ENCODE measurements at places on chromosomes 7 and 10.

DNA sequence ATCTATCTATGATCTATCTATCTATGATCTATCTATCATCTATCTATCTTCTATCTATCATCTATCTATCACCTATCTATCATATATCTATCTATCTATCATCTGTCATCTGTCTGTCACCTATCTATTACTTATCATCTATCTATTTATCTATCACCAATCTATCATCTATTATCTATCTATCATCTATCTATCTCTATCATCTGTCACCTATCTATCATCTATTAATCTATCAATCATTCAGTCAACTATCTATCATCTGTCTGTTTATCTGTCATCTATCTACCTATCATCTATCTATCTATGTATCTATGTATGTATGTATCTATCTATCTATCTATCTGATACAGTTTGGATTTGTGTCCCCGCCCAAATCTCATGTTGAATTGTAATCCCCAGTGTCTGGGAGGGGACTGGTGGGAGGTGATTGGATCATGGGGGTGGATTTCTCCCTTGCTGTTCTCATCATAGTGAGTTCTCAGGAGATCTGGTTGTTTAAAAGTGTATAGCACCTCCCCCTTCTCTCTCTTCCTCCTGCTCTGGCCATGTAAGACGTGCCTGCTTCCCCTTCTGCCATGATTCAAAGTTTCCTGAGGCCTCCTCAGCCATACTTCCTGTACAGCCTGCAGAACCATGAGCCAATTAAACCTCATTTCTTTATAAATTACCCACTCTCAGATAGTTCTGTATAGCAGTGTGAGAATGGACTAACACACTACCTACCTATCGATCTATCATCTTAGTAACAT lies 37.6 kb downstream of the NPTX2 start:
- DNase-seq = no peak

DNA sequence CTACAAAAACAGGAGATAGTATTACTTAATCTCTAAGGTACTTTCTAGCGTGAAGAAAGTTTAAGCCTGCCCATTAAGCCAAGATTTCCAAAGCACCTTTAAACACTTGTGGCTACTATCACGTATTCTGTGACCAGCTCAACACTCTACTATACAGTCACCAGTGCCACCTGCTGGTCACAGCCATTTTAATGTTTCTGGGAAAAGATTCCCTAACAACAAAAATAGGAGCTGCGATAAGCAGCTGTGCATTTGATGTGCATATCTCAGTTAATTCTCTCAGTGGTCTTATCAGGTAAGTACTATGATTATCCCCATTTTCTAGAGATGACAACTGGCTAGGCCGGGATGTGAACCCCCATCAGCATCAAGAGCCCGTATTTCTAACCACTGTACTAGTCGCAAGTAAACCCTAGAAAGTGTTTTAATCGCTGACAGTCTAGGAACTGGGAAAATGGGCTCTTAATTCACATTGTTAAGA lies 860 bp downstream of the SEC31B start:
- DNase-seq = peak; percentile 51

DNA sequence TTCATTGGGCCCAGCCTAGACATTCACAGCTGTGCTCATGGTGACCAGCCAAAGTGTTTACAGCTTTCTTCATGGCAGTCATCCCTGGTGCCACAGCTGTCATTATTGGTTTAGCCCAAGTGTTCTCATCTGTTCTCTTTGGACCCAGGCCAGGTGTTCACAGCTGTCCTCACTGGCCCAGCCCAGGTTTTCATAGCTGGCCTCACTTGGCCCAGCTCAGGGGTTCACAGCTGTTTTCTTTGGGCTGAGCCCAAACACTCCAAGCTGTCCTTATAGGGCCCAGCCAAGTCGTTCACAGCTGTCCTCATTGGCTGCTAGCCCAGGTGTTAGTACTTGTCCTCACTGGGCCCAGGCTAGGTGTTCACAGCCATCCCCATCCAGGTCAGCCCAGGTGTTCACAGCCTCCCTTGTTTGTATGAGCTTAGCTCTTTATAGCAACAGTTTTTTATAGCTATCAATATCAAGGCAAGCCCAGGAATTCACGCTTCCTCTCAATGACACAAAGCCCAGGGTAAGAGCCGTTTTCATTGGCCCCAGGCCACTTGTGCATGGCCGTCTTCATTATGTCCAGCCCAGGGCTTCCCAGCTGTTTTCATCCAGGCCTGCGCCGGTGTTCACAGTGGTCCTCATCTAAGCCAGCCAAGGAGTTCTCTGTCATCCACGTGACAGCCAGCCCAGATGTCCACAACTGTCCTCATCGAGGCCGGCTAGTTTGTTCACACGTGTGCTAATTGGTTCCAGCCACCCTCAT lies 11.6 kb downstream of the FRG2B start:
- DNase-seq = no peak

DNA sequence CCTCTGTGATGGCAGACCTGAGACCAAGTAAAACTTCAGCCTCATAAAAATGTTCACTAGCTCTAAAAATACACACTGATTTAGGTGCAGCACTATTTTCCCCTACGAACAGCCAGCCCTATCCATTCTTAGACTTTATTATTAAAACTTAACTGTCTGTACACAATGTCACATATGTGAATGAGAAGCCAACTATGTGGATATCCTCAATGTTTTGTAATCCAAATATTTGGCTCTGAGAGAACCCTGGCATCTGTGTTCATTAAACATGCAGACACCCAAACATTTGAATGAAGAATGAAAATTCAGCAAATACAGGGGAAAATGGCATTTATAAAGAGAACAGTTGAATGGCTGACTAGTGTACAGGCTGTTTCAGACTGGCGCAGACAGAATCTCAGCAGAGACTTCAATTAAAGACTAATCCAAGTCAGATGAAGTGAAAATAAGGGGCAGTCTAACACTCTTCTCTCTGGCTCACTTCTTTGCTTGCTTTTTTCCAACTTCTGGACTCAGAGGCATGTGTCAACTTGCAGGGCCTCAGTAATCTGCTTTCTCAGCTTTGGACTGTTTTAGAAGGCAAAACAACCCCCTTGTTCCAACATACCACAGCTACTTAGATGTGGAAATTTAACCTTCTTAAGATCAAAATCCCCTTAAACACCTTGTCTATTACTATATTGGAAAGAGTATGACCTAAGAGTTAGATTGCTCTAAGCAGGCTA lies 47.4 kb upstream of the FAM180A start:
- DNase-seq = no peak

DNA sequence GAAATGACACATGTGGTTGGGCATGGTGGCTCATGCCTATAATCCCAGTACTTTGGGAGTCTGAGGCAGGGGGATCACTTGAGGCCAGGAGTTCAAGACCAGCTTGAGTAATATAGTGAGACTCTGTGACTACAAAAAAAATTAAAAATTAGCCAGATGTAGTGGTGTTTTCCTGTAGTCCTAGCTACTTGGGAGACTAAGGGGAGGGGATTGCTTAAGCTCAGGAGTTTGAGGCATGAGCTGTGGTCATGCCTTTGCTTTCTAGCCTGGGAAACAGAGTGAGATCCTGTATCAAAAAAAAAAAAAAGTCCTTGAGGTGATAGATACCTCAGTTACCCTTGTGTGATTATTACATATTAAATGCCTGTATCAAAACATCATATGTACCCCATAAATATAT lies 116.7 kb downstream of the SLC25A40 start:
- no peak for DNase-seq

DNA sequence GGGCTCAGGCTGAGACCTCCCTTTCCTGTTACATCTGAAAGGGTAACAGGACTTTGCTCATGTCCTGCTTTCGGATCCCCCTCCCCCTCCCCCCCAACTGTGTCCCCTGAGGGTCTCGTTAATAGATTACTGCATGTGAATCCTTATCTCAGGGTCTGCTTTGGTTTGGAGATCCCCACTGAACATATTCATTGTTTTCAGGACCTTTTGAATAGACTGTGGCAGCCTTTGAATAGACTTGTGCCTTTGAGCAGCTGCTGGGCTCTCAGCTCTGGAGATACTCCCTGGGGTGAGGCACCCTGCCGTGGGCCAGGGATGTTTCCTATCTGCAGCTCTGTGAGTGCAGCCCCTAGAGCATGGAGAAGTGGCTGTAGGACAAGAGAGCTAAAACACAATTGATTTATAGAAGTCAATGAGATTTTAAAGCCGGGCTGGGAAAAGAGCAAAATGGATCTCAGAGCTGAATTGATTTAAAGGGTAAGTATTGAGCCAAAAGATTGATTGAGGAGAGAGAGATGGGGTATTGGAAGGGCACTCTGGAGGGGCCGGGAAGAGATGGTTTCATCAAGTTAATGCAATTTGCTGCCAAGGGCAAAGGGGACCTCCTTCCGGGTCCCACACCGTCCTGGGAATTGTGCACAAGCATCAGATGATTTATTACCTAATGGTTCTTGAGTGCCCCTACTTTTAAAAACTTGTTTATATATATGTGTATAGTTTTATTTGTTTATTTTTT lies 9.9 kb downstream of the ARHGAP22 start:
- DNase-seq = peak; percentile 30

- DNase-seq = no peak
Observed at GRCh38 chr7:129184981-129185670, 3.3 kb upstream of the SMO start.

DNA sequence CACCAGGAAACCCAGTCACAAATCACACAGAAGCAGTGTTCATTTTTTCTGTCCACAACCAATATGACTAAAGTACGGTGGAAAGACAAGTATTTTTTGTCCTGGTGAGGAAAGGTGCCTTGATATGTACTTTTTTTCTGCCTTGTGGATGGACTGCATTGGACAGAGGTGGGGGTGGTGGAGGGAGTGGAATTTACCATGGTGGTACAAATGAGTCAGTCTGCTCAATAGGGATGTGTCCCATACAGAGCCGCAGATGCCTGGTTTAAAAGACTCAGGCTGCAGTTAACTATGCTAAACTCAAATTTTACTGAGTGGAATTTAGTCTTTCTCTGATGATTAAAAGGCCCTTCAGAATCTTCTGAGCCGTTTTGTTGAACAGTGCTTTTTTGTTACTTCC lies 674.5 kb upstream of the GALNT17 start:
- DNase-seq = no peak

GRCh38 chr10:94108200-94108599 lies 114.5 kb downstream of the PLCE1 start:
- DNase-seq = no peak

- DNase-seq = no peak
Observed at GRCh38 chr10:93672022-93672678, 30.2 kb downstream of the FRA10AC1 start.

DNA sequence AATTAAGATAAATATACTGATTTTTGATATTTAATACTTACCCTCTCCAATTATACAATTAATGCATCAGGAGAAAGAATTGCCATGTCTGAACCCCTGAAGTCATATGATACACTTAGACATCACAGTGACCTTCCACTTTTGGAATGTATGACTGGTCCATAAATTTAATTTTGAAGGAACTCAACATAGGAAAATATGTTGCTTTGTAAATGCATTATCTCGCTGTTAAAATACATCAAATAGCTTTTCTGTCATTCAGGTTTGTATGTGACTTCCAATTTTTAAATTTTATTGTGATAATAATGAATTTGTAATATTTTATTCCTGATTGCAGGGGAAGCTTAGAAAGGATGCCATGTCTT lies 631.9 kb upstream of the ANKRD30A start:
- no peak for DNase-seq

- DNase-seq = no peak
Observed at GRCh38 chr10:111429288-111430028, 352.6 kb downstream of the ADRA2A start.

DNA sequence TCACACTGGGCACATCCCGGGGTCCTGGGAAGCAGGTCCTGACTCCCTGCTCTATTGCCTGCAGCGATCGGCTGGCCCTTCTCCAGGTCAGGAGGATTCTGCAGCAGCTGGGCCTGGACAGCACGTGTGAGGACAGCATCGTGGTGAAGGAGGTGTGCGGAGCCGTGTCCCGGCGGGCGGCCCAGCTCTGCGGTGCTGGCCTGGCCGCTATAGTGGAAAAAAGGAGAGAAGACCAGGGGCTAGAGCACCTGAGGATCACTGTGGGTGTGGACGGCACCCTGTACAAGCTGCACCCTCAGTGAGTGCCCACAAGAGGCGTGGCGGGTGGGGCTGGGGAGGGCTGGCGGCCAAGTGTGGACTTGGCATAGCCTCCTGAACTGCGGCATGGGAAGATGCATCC lies 12.8 kb upstream of the HK1 start:
- no peak for DNase-seq

DNA sequence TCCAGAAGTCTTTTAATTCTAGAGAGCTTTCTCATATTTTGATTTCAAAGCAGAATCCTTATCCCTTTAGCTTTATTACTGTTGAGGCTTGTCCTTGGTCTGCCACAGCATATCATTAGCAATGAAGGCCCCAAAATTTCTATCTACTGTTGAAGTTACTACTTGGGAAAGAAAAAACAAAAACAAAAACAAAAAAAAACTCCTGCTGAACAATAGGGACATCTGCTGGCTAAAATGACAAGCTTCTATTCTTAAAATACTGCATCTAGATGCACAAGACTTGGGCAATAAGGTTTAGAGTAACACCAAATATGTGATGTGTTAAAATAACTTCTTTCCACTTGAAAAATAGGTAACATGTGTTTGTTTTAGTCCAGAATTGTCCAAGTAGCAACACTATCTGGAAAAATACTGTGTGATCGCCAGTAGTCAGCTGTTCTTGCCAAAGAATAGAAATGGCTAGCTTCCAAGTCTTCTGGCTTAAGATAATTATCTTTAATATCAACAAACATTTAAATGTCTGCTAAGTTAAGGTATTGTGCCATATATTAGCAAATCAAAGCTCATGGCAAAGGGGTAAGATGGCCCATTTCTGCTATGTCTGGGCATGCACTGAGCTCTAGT lies 3.8 kb upstream of the DMTF1 start:
- no peak for DNase-seq

GRCh38 chr10:120713573-120714205 lies 137.5 kb upstream of the WDR11 start:
- DNase-seq = no peak

GRCh38 chr10:30096564-30096963 lies 37.2 kb upstream of the JCAD start:
- no peak for DNase-seq

- DNase-seq = no peak
Observed at GRCh38 chr7:112721366-112721765, 68.8 kb downstream of the TMEM168 start.

DNA sequence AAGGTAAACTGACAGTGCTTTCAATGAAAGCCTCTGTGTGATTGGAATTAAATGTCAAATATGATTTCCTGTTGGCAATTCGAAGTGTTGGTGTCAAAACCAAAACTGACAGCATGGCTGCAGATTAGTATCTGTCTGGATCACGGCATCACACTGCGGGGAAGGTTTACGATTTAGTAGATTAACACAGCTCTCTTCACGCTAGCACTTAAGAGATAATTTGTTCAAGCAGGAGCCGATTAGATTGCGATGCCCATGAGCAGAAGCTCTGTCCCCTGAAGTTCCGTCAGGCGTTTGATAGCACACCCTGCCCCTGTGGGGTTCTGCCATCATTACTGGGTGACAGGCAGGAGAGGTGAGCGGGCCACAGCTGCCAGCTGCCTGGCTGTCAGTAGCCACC lies 279.5 kb upstream of the AUTS2 start:
- no peak for DNase-seq

GRCh38 chr7:2665359-2665791 lies 22.6 kb upstream of the AMZ1 start:
- no peak for DNase-seq

GRCh38 chr10:93854975-93855374 lies 38.8 kb upstream of the SLC35G1 start:
- DNase-seq = no peak
